ENCODE measurements at places on chromosomes 2 and 18.

GRCh38 chr18:46291149-46291548 is 187.0 kb downstream of the HAUS1 start:
- no peak for DNase-seq

DNA sequence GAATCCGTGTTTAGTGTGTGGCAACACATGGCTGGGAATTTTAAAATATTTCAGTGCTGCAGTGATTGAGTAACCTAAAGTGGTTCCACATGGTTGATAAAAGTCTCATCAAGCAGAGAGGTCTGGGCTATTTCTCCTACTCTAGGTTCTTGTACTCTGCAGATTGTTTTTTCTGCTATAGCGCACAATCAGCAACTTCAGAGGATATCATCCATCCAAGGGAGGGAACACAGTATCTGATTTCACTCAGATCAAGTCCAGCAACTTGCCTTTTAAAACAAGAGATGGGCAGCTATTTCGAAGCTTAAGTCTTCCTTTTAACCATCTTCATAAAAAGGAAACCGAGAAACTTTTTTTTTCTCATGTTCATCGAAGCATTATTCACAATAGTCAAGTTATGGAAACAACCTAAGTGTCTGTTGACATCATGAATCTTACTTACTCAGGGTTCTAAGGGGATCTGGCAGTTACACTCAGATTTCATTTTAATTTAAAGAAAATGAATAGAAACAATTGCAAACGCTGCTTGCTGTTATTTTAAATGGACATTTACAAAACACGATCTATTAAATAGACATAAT is 172.7 kb upstream of the TRIB2 start:
- no peak for DNase-seq

DNA sequence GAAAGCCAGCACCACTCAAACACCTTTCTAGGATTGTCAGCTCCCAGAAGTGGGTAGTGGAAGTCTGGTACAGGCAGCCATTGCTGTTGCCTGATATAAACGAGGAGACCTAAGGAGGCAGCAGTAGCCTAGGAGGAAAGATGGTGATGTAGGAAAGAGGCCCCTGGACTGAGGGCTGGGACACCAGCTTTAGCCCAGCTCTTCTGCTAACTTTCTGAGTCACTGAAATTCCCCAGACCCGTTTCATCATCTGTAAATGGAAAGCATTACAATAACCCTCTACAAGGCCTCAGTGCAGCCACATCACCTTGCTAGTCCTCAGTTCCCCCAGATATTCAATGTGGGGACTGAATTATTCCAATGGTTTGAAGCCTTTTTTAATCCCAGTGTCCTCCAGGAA is 336.5 kb downstream of the TNS1 start:
- no peak for DNase-seq

DNA sequence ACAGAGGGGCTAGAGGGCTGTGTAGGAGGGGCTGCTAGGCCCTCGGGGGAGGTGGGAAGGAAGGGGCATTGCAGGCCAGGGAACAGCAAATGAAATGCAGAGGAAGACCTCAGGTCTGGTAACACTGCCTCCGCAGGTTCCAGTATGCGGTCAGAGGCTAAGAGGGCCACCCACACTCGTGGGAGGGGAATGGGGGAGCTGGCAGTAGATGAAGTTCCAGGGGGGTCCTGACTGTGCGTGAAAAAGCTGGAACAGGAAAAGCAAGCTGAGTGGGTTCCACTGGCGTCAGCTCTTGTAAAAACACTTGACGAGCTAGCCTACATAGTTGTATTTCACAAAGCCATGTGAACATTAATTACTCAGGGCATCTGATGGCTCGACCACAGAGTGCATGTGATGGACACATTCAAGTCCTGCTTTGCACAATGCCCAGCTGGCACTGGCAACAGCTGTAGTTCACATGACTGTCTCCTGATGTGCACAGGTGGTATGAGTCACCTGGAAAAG is 29.0 kb upstream of the PTPN4 start:
- DNase-seq: no peak

GRCh38 chr2:136113209-136113971 is 4.6 kb downstream of the CXCR4 start:
- DNase-seq: no peak

GRCh38 chr2:18578033-18578432 is 11.3 kb downstream of the NT5C1B start:
- no peak for DNase-seq

Measured in stimulated activated CD8-positive, alpha-beta memory T cell treated with anti-CD3 and anti-CD28 coated beads, Interleukin-15, amount 100 ng/mL, for 4 hours (primary cell).